Stimulated activated CD4-positive, alpha-beta T cell treated with anti-CD3 and anti-CD28 coated beads, Interleukin-4, amount 100 ng/mL, for 4 hours (primary cell): ENCODE measurements at places on chromosomes 1 and 21.

DNA sequence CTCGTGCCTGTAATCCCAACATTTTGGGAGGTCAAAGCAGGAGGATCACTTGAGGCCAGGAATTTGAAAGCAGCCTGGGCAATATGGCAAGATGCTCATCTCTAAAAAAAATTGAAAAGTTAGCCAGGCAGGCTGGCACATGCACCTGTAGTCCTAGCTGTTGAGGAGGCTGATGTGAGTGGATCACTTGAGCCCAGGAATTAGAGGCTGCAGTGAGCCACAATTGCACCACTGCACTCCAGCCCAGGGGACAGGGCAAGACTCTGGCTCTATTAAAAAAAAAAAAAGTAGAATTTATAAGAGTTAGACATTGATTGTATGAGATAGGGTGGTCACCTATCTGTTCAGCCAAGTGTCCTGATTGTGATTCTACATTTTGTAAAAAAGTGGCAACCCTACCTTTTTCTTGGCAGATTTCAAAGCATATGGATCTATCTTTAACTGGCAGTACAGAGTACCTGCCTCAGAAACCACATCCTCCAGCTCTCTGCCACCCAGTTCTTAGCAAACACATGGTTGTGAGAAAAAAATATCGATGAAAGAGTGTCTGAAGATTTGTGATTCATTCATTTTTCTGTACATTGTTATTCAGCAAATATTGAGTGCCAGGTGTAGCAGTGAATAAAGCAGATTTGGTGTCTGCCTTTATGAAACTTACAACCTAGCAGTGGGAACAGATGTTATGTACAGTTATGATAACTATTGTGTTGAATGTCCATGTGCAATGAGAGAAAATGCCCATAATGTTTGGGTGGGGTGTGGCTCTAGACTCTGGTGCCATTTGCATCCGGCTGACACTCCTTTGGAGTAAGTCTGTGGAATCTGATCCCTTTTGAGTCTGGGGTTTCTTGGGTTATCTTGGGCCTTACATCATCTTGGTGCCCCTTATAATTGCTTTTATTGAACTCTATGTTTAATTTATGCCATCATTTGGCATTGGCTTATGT is 82.5 kb downstream of the ST3GAL3 start:
- DNase-seq: no peak

DNA sequence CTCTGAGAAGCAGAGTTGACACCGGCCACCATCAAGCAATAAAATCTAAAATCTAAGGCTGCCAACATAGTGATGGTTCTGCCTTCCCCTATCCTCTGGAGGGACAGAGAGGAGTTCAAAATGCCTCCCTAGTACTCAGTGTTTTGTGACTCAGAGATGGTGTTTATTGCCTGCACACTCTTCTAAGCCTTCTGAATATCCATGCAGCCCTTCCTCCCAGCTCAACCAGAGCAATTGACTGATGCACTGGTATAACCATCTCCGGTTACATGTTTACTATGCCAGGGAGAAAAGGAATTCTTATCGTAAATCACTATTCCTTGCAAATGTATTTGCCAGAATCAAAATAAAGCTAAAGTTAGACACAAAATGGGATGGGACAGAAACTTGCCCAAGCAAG is 132.9 kb upstream of the RAB4A start:
- no peak for DNase-seq

GRCh38 chr1:47527653-47528272 is 89.9 kb downstream of the FOXD2 start:
- no peak for DNase-seq

DNA sequence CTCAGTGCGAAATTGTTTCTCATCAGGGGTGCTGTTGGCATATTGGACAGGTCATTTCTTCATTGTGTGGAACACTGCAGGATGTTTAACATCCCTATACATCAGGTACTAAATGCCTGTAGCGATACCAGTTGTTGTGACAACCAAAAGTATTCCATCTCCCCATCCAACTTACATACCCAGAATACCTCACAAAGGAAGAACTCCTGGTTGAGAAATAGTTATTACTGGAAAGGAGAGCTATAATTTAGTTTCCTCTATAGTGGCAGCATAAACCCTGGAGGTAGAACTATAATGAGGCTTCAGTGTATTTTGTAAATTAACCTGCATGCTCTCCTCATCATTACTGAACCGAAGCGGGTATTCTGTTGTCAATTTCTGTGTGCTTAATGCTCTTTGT is 45.1 kb downstream of the IVNS1ABP start:
- DNase-seq: no peak

GRCh38 chr1:10553118-10553517 is 78.4 kb downstream of the PEX14 start:
- no peak for DNase-seq

GRCh38 chr1:46477153-46477929 is 12.3 kb upstream of the DMBX1 start:
- peak; percentile 67 for DNase-seq

- no peak for DNase-seq
These were observed 11.4 kb downstream of the FAM89A start for GRCh38 chr1:231028682-231029081.

- DNase-seq: no peak
These were observed 6.3 kb downstream of the PTBP2 start for GRCh38 chr1:96727860-96728259.

GRCh38 chr1:199995096-199995685 is 32.3 kb upstream of the NR5A2 start:
- no peak for DNase-seq

- no peak for DNase-seq
These were observed 44.9 kb downstream of the GADD45A start for GRCh38 chr1:67729872-67730271.

DNA sequence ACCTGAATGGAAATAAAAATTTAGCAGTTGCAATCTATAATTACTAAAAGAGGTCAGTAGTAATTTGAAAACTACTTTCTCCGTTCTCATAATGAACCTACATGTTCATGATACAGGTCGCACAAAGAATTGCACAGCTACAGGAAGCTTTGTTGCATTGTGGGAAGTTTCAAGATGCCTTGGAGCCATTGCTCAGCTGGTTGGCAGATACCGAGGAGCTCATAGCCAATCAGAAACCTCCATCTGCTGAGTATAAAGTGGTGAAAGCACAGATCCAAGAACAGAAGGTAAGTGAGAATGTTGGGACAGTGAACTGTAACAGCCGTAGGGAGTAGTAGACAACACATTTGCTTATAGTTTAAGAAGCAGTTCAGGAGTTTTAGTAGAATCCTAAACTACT is 68.8 kb upstream of the BMP8A start:
- no peak for DNase-seq

DNA sequence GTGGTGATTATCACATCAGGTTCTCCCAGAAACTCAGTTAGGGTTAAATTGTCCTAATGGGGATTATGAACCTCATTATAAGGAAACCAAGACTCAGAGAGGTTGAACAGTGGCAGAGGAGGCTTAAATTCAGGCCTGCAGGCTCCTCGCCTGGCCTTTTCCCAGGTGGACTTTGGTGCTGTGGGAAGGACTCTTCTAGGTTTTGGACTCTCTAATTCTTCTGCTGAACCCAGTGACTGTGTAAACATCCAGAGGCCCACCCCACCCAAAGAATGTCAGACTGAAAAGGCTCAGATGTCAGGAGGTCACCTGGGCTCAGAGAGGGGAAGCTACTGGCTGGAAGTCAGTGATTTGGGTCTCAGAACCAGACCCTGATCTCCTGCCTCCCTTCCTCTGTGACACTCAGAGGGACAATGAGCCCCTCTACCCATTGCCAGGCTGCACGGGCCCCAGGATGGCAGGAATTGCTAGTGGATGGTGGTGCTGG is 2.5 kb downstream of the ZNF362 start:
- no peak for DNase-seq

GRCh38 chr1:48602349-48602748 is 130.3 kb upstream of the SPATA6 start:
- DNase-seq: no peak

GRCh38 chr1:202809597-202810159 is 1.1 kb upstream of the PCAT6 start:
- DNase-seq: no peak

DNA sequence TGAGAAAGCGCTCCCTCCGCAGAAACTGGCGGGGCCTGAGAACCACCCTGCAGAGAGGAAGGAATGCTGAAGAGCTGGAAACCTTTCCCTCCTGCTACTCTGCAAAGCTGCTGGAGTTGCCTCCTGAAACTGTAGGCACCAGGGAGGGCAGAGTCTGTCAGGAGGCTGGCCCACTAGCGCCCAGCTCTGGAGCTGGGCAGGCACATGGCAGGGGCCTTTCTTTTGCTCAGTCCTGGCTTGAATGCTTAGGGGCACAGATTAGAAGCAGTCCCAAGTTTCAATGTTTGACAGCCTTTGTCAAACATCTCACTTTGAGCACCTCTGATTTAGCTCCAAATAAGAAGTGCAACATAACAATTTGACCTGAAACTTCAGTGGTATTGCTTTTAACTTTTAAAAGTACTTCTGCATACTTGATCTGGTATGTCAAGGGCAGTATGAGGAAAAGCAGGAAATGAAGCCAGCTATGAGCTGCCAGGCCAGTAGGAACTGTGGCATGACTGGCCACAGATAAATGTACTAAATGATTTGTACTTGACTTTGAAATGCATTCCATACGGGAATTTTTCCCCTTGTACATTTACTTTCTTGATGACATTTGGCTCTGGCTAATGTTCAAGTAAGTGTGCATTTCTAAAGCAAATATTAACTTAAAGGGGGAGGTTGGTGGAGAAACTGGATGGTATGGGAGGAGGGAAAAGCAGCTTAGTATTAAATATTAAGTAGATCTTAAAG is 7.2 kb downstream of the C1orf116 start:
- no peak for DNase-seq

DNA sequence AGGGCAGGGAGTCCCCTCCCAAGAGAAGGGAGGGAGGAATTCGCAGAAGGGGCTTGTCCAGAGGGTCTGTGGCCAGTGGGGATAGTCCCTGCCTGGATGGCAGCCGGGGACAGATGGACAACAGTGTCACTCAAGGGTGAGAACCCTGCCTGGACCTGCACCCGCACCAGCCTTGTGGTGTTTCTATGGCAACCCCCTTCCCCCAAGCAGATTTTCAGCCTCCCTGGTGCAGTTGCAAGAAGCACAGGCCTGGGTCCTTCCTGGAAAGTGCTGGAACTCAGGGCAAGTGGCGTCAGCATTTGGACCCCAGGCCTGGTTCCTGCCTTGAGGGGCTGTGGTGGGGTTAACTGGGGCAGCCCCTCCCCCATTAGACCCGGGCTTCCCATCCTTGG is 83.8 kb upstream of the ACTL8 start:
- no peak for DNase-seq

GRCh38 chr21:27158967-27159366 is 192.1 kb upstream of the ADAMTS5 start:
- no peak for DNase-seq

- DNase-seq: no peak
These were observed 1334.5 kb upstream of the ADGRL4 start for GRCh38 chr1:80341021-80341420.

DNA sequence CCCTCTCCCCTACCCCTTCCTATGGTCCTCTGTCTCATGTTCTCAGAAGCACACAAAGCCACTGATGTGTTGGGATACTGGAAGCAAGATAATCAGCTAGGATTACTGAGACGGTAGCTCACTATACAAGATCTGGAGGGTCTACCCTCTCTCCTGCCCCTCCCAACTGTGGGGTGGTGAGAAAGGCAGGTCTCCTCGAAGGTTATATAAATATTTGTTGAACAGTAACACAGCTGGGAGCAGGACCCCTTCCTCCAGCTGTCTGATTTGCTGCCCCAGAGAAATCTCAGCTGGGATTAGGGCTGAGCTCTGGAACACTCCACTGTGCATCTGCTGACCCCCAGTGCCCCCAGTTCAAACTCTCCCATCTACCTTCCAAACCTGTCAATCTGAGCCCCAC is 94.2 kb upstream of the IPO9 start:
- DNase-seq: no peak

DNA sequence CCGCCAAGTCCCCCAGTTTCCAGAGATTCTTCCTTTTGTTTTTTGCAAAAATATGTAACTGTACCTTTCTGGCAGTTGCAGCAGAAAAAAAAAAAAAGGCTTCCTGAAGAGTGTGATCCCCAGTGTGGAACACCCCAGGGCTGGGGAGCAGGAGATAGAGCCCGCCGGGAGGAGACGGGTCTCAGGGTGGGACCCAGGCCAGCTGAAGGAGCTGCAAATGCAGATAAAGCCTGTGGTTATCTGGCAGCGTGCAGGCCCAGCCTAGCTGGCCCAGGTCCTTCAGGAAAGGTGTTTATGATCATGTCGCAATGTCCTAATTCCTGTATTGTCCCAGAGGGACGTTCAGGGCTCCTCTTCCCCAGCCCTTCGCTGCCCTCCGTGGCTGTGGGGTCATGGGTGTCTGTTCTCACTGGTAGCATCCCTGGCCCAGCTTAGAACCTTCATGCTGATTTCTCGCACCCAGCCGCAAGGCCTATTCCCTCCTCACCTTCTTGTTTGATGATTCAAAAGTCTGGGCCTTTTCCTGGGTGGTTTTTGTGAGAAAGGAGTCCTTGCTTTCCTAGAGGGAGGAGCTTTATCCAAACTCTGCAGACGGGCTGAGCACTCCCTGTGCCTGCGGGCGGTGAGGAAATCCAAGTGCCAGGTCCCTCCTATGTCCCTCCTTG is 26.2 kb downstream of the RNF187 start:
- DNase-seq: no peak

DNA sequence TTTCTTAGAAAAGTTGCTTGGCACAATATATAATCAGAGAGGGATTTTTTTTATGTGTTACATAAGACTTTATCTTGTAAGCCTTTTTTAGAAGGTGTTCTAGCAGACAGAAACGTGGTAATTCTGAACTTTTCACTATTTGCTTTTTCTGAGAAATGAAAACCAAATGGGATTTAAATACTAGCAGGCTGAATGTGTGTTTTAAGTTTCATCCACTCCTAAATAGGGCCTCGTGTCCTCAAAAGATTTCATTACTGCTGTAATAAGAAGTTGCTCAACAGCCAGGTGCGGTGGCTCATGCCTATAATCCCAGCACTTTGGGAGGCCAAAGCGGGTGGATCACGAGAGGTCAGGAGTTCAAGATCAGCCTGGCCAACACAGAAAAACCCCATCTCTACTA is 44.7 kb upstream of the FMO2 start:
- no peak for DNase-seq

DNA sequence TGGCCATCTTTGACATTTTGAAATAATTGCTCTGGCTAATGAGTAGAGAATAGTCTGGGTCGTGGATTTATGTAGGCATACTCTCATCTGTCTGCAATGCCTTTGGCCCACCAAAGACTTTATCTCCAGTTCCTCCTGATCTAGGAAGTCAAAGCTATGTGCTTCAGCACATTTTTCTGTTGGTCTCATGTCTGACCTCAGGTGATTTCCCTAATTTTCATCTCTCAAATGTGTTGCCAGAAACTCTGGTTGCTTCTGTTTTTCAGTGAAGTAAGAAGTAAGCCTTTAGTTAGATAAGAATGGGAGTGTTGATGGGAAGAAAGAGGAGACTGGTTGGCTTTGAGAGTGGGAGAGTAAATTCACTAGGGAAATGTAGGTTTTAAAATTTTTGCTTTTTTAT is 66.4 kb downstream of the GPR88 start:
- no peak for DNase-seq

DNA sequence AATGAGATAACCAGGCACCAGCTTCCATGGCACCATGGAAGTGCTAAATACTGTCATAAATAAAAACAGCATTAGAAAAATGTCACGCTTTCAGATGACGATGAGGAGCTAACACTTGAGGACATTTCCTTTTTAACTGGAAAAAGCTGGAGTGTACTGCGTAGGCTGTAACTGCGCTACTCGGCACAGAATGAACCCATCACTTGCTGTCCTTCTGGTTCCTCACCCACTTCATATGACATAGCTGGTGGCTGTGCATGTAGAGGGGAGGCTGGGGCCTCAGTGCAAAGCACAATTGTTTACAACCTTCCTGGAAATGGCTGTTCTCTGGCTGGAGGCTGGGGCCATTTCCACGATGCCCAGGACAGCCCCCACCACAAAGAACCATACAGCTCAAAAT is 55.7 kb downstream of the NTPCR start:
- no peak for DNase-seq
